Mammary epithelial cell (primary cell): ENCODE measurements at places on chromosomes 5 and 9. TPM values are rescaled to one million over a fixed set of nuclear protein-coding genes. Genes with fewer than 3 reads are reported as not detected.
A peak's percentile ranks its signal among the peaks of the same experiment; 100 is the strongest.

- no peak for DNase-seq
These were observed 126.5 kb upstream of the MAST4 start for GRCh38 chr5:66469684-66470083.

DNA sequence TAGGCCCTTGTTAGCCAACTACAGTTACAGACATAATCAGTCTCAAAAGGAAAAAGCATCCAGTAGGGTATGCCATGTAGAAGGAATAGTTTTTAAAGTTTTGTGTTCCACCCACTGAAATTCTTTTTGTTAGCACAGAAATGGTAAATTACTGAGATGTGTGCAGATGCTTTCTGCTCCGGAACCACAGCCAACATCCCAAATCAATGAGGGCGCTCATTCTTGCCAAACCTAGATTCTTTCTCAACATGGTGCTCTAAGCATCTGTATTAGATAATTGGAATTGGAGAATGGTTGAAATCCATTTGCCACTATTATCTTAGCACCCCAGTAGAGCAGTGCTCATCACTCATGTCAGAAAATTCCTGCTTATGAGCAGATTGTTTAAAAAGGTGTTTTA is 127.8 kb downstream of the SEC61B start:
- DNase-seq = no peak

DNA sequence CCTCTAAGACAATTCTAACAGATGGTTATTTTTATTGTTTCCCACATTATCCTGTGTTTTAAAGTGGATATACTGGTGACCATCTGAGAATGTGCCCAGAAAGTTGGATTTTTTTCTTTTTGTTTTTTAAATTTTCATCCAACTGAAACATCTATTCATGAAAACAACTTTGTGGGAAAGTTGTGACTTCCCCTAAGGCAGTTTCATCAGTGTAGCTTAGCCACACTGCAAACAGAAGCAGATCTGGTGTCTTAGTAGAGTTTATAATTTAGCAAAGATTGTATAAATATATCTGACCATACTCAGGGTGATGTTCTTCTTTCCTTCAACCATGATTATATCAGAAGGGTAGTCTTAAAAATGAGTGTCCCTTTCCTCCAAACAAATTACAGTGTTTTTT is 1241.3 kb downstream of the MAT2B start:
- no peak for DNase-seq

FOXD4L4 gene
- 0.67 and 1.2 TPM in 2 replicates for total RNA-seq

IQGAP2 gene
- 0.83 TPM for total RNA-seq

ATOX1 gene
- 27.0 TPM for total RNA-seq

GRCh38 chr9:134315716-134316448 is 10.4 kb upstream of the RXRA start:
- no peak for DNase-seq

- DNase-seq = no peak
These were observed 48.2 kb upstream of the CTNNA1 start for GRCh38 chr5:138705007-138705406.

SLC2A8 gene
- 17.1 and 17.7 TPM in 2 replicates for total RNA-seq

ZFP2 gene
- 1.0 TPM for total RNA-seq

DNA sequence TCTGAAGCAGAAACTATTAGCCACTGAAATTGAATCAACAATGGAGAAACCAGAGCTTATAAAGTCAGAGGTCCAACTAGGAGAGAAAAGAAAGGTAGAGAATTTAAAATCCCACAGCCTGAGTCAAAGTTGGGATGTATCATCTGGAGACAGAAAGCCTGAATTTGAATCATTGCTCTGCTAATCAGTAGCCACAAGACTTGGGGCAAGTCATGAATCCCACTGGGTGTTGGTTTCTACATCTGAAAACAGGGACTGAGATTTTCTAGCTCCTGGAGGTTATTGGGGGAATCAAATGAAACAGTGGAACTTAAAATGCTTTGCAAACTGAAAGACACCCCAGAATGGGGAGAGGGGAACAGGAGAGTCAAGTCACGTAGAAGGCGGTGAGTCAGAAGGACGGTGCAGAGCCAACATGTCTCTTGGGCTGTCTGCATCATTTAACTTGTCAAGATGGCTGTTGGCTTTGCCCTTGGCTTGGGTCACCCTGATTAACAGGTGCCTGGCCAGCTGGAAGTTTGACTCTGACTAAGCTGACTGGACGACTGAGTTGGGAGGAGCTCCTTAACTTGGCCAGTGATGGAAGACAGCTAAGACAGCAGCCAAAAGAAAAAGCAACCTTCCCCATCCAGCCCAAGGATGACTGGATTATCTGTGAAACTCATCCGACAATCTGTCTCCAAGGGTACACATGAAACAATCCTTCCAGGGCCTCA is 60.6 kb upstream of the ADRA1B start:
- DNase-seq = no peak

DNA sequence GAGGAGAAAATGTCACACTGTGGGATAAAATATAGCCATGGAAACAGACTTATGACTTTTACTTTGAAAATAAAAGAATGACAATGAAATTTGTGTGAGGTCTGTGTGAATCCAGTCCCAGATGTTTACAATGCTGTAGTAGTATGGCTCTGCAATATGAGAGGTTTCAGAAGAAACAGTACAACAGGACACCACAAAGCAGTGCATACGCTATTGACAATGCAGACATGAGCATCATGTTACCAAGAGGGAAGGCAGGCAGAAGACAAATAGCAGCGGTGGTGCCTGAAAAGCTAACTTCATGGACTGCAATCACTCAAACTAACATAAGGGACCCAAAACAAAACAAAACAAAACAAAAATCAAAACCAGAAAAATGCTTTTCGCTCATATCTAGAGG is 1.8 kb downstream of the FGF10 start:
- DNase-seq = no peak

GRCh38 chr5:141850244-141850768 is 27.9 kb downstream of the PCDH1 start:
- no peak for DNase-seq

DNA sequence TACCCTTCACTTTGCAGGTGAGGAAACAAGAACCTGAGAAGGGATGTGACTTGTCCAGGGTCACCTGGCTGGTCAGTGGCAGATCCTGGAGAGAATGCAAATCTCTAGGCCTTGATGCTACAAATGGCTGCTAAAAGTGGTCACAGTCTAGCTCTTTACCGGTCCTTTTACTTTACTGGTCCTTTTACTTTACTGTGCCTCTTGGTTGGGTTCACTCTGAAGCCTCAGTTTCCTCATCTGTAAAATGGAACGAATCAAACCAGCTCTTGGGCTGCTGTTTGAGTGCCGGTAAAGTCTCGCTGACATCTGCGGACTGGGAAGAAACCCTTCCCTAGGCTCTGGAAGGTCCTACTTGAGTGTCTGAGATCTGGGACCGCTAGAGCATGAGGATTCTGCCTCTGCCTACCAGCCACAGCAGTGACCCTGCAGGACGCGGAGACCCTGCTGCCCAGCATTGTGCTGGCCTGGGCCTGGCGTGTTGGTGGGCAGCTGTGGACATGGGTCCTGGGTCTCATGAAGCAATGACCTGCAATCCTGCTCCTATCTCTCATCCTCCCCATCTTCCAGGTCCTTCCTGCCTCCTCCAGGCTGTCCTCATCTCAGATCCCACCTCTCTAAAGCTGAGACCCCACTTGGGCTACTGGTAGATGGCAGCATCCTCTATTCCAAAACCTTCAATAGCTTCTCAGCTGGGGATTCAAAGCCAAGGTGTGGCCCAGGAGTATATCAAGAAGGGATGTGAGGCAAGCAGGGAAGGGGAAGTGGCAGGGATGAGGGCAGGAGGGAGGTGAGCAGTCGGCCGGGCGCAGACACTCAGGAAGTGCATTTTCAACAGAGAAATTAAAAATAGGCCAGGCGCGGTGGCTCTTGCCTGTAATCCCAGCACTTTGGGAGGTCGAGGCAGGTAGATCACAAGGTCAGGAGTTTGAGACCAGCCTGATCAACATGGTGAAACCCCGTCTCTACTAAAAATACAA is 13.3 kb downstream of the CORO2A start:
- no peak for DNase-seq

DNA sequence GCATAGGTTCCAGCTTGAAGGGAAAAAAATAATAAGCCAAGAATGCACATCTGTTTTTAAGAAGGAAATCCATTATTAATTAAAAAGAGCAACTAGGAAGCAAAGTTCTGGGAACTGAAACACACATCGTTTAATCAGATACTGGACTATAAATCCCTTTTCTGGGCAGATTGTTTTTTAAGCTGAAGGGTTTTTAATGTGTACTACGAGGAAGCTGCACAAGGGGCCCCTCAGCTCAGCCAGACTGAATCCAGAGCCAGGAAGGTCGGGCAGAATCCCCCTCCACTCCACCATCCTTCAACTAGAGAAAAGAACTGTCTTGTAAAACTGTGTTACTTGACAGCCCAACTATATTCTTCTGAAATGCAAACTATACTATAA is 49.2 kb downstream of the ROR2 start:
- DNase-seq = no peak

- no peak for DNase-seq
These were observed 22.1 kb upstream of the KIF2A start for GRCh38 chr5:62283861-62284260.

DNA sequence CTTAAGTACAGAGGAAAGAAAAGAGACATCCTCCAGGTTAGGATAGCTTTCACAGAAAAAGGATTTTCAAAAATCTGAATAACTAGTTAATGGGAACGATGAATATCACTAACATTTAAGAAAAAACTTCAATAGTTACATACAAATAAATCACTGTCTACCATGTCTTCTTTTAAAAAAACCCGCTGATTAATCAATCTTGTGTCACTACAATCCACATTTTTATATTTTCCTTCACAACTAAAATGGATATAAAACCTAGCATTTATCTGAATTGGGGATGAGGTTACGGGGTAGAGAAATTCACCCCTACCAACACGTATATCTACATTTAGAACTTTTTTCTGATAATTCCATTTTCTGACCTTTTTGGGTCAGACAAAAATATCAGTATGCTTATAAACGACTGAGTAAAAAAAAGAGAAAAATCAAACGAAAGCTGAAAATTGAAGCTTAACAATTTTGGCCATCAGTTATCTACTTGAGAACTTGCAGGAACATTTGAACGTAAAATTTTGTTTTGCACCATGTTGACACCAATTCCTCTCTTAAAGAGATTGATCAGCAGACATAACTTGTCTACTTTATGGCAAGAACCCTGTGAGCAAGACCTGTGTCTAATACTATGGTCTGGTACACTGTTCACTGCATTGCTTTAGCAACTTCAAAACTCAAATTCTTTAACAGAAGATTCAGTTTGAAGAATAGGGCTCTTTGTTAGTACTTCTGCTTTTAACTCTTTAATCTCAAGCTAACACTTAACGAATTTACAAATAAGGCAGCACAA is 4.8 kb downstream of the NR3C1 start:
- DNase-seq = peak; percentile 30

GRCh38 chr5:98573834-98574320 is 199.6 kb upstream of the RGMB start:
- DNase-seq = no peak

GRCh38 chr5:52656569-52657246 is 131.0 kb upstream of the ITGA1 start:
- DNase-seq = no peak

GRCh38 chr5:6473284-6473683 is 24.6 kb downstream of the UBE2QL1 start:
- no peak for DNase-seq

ZNF608 gene
- total RNA-seq = 6.9 and 7.0 TPM in 2 replicates

CTXN3 gene
- not detected in 2 replicates for total RNA-seq

DNA sequence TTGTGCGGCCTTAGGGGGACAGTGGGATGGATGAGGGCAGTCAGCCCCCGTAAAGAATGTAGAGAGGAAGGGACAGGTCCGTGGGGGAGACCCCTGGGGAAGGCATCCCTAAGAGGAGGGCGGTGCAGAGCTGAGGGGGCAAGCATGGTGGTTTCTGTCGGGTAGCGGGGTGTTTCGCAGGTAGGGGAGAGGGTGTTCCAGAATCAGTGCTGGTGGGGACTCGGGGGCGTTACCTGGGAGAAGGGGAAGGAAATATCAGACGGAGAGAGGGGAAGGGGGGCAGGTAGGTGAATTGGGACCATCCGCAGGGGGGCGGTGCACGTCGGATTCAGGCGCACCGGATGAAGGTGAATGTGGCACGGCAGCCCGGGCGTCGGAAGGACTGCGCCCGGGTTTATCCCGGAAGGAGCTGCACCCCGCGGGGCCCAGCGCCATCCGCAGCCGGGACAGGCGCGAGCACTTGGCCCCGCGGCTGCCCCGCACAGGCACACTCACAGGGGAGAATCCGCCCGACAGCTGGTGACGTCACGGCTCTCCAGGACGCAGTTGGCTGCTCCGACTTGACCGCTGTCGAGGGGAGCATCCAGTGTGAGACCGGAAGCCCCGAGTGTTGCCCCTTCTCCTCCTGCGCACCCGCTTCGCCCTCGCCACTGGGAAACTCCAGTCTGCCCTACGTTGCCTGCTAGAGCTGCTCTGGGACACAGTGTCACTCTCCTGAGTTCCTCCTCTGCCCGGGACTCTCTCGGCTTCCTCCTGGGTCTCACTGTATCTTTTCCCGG is 1.3 kb downstream of the CD72 start:
- DNase-seq = peak; percentile 40

GABRB2 gene
- not detected in 2 replicates for total RNA-seq

- DNase-seq = no peak
These were observed 23.1 kb upstream of the ADRA1B start for GRCh38 chr5:159893040-159893695.

DNA sequence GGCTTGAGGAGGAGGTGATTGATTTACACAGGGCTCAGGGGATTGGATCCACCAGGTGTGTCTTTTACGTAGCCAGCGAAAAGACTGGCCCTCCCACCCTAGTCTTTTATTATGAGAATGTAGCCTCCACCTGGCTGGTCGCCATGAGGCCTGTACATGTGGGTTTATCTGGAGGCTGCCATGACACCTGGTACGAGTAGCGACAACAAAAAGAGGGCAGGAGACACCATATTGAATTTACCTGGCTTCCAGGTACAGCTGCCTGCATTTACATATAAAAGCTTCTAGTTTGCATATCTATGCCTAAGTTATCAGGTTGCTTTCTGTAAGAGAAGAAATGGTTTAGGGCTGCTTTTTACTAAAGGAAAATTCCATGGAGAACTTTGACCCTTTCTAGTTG is 1173.7 kb upstream of the SEMA6A start:
- DNase-seq = no peak

DNA sequence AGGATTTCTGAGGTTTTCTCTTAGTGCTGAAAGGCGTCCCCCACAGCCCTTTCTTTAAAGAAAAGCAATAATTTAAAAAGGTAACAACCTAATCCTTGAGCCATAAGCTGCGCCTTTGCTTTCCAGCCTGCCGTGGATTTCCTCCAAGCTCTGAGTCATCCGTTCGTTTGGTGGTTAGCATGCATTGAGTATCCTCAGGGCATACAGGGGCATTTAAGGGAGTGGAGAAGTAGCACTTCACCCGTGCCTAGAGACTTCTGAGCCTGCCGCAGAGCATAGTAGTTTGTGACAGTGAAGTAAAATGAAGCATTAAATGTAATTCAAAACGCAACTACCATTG is 892 bp upstream of the TNC start:
- peak; percentile 94 for DNase-seq
